ENCODE measurements at places on chromosomes 16 and 17.

- DNase-seq = no peak
Measured at GRCh38 chr17:20010099-20010863, 1.1 kb downstream of the SPECC1 start.

- DNase-seq = no peak
Measured at GRCh38 chr17:72393553-72393952, 272.7 kb downstream of the SOX9 start.

DNA sequence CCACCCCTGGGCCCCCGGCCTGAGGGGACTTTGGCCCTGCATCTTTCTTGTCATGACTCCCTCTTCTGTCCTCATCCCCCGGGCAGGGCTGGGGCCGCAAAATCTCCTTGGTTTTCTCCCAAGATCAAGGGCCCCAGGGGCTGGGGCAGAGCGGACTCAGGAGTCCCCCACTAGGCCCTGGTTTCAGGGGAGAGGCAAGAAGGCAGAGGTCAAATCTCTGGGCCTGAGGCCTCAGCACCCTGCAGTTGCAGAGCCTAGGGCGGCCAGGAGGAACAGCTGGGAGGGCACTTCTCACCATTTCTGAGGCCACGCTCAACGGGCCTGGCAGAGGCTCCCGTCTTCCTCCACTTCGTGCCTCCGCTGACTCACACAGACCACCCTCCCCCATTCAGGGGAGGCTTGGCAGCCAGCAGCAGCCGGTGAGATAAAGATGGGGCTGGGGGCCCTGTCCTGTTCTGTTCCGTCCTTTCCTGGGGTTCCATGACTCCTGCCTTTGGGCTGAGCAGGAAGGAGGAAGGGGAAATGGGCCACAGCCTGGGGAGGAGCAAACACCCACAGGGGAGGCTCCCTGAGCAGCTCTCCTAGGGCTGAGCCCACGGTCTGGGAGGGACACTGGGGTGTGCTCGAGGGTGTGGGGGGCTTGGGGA lies 12.4 kb downstream of the ZSCAN10 start:
- no peak for DNase-seq

- no peak for DNase-seq
Measured at GRCh38 chr16:72952404-72952803, 95.5 kb downstream of the ZFHX3 start.

- DNase-seq = no peak
Measured at GRCh38 chr17:49067163-49067562, 65.4 kb upstream of the B4GALNT2 start.

DNA sequence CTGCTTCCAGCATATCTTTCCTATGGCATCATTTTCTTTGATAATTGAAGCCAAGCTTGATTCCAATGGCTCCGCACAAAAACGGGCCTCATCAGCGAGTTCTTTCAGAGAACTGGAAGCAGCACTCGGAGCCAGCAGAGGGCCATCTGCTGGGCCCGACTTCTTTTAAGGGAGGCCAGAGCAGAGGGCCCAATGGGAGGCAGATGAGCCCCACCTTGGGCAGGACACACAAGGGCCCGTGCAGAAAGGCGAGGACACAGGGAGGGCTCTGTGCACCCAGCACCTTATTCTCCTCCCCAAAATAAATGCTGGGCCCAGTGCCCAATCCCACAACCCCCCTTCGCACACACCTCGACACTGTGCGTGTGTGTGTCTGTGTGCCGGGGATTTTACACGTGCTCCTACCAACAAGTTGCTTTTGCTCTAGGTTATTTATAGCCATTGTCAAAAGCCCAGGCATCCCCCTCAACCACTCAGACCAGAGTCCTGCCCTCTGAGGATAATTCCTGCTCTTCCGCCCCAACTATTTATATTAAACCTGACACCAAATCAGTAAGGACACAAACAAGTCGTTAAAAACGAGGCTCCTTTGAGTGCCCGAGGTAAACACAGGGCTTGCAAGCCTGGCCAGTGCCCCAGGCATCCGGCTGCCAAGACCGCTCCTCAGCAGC lies 6.8 kb downstream of the AXIN2 start:
- DNase-seq = no peak

- DNase-seq = no peak
Measured at GRCh38 chr17:65857718-65858117, 296.3 kb upstream of the AXIN2 start.

DNA sequence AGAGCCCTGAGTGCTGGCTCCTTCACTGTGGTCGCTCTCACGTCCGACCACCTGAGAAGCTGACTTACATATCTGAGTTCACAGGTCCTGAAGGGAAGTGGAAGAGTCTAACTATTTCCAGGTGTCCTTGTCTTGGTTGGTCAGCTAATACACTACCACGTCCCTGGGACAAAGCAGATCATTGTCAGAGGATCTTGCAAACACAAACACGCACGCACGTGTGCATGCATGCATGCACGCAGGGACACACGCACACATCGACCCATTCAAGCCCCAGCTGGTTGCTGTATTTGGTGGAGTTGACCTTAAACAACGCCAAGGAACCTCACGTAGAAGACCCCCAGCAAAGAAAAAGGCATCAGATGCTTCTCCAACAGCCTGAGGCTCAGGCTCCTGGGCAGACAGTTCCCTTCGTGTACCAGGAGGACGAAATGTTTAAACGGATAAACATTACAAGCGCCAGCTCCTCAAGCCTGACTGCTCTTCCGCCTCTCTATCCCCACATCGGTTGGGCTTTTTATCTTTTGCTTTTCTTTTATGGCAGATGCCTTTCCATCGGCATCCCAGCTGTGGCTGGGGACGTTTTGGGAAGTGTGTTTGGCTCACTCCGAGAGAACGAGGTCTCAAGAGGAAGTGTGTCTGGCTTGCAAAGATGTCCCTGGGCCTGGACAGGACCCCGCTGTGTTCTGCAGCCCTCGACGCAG lies 95.8 kb downstream of the TBC1D16 start:
- DNase-seq = no peak

GRCh38 chr16:88292007-88292970 lies 90.5 kb upstream of the ZNF469 start:
- no peak for DNase-seq

DNA sequence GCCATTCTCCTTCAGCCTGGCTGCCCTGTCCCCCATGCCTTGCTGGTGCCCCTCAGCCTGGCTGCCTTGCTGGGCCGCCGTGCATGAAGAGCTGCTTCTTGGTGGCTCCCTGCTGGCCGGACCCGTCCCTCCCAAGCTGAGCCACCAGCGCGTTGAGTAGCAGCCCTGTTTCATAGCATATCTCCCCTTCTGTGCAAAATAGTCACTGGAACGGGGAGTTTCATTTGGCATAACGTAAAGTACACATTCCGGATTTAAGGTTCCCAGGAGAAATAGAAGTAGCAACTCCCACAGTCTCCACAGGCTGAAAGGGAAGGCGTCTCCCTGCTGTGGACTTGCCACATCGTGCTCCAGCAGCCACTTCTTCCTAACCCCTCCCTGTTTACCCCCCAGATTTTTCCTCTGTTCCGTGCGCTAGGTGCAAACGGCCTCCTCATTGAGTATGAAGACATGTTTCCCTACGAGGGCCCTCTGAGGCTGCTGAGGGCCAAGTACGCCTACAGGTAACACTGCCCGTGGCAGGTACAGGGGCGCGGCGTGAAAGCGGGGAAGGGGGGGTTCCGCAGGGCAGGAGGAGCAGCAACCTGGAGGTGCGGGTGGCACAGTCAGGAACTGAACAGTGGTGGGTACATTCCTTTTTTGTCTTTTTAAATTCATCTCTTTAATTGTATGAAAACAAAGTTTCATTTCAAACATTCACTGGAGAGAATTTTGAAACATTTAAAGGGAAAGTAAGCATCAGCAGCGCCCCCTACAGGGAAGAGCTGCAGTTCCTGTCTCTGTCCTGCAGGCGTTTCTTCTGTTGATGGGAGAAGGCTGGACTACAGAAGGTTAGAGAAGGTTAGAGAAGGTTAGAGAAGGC lies 5.8 kb upstream of the OGFOD3 start:
- DNase-seq = peak; percentile 43

- DNase-seq = no peak
Measured at GRCh38 chr16:49881890-49882289, 26.0 kb upstream of the ZNF423 start.

GRCh38 chr16:85473323-85473722 lies 139.8 kb upstream of the GSE1 start:
- DNase-seq = no peak

DNA sequence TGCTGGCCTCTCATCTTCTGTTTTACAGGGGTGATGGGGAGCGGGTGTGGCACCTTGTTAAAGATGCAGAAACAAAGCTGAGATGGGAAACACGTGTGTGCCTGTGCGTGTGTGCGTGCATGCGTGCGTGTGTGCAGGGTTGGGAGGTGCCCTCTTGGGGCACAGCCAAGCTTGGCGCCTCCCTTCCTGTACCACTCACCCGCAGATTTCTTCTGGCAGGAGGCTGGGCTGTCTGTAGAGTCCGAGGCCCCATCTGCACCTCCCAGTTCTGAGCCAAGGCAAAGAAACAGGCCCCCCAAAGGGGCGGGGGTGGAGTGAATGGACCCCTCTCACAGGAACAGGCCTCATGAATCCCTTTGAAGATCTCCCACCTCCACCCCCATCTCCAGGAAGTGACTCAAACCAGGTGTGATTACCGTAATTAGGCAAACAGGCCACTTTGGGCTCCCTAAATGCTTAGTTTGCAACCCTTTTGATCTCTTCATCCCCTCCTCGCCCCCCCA lies 20.9 kb downstream of the TNS4 start:
- peak; percentile 90 for DNase-seq

DNA sequence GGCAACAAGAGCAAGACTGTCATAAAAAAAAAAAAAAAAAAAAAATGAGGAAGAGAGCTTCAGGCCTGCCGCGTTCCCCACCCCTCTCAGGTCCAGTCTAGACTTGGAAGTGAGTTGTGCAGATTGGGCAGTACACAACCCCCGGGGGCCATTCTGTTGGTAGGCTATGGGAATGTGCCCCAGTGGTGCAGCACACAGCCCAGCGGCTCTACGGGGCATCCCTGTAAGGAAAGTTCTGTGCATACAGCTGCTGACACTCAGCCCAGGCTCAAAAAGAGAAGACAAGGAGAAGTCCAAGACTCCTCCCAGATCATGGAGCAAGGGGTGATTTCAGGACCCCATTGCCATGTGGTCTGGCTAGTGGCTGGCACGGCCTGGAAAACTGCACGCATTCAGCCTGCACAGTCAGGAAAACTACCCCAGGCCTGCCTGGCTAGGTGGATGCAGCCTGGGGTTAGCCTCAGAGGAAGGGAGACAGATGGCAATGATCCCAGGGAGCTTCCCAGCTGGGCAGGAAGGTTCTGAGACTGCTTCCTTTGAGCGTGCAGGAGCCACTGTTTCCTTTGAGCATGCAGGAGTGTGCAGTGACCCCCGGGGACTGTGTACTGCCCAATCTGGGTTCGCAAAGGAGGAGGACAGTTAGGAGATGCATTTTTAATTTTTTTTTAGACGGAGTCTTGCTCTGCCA lies 44.8 kb downstream of the PECAM1 start:
- no peak for DNase-seq

GRCh38 chr16:88552166-88552565 lies 18.0 kb upstream of the ZC3H18 start:
- DNase-seq = no peak

GRCh38 chr16:46885960-46886763 lies 2.0 kb downstream of the GPT2 start:
- DNase-seq = no peak

DNA sequence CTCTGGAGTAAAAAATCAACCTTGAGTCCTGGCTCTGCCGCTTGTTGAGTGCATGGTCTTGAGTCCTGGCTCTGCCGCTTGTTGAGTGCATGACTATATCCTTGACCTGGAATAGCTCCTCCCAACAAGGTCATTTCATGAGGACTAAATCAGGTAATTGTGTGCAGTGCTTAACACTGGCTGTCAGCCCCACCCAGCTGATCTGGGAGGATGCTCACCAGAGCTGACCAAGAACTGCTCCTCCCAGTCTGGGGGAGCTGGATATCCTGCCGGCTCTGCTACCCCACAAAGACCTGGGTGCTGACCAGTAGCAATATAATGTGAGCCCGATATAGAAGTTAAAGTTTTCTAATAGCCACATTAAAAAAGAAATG lies 20.7 kb upstream of the LGALS9 start:
- DNase-seq = no peak

GRCh38 chr17:520447-521182 lies 168.0 kb upstream of the RPH3AL start:
- no peak for DNase-seq

All from activated naive CD8-positive, alpha-beta T cell treated with anti-CD3 and anti-CD28 coated beads for 36 hours (primary cell).